ENCODE measurements at places on chromosomes 5 and 9. TPM values are rescaled to one million over a fixed set of nuclear protein-coding genes. Genes with fewer than 3 reads are reported as not detected.

SLC31A2 gene
- 23.0 TPM for total RNA-seq

TICAM2 gene
- total RNA-seq, result 9.1 TPM

RASEF gene
- 2.1 TPM for total RNA-seq

LECT2 gene
- total RNA-seq, result not detected

MCIDAS gene
- total RNA-seq, result 0.29 TPM

C9orf153 gene
- under 0.01 TPM for total RNA-seq

ARHGEF37 gene
- total RNA-seq, result 0.72 TPM

BHMT2 gene
- total RNA-seq, result 12.1 TPM

LCP2 gene
- not detected for total RNA-seq

PRLR gene
- under 0.01 TPM for total RNA-seq

PCYOX1L gene
- total RNA-seq, result 4.3 TPM

PCDH1 gene
- total RNA-seq, result 0.29 TPM

INSL6 gene
- total RNA-seq, result not detected

CHSY3 gene
- 12.4 TPM for total RNA-seq

ADAMTS16 gene
- 1.4 TPM for total RNA-seq

ORM2 gene
- total RNA-seq, result not detected

AMBP gene
- total RNA-seq, result not detected

AQP3 gene
- total RNA-seq, result 0.88 TPM

SRD5A1 gene
- total RNA-seq, result 8.8 TPM

TRMT10B gene
- 3.3 TPM for total RNA-seq

ZBTB5 gene
- 10.9 TPM for total RNA-seq

DELE1 gene
- total RNA-seq, result 50.1 TPM

ABLIM3 gene
- 7.4 TPM for total RNA-seq

DMGDH gene
- total RNA-seq, result 7.2 TPM

BASP1 gene
- 242 TPM for total RNA-seq

PFN3 gene
- not detected for total RNA-seq

CNTLN gene
- total RNA-seq, result 17.7 TPM

PROB1 gene
- total RNA-seq, result 1.2 TPM

PCDHB4 gene
- total RNA-seq, result 1.2 TPM

RASGEF1C gene
- not detected for total RNA-seq

GKAP1 gene
- total RNA-seq, result 1.5 TPM

PCDHGB6 gene
- total RNA-seq, result 8.0 TPM

IRX1 gene
- 3.2 TPM for total RNA-seq

OTP gene
- under 0.01 TPM for total RNA-seq

SLC6A19 gene
- total RNA-seq, result not detected

SEC61B gene
- 84.0 TPM for total RNA-seq

CCDC180 gene
- total RNA-seq, result 6.2 TPM

FOXD4L3 gene
- total RNA-seq, result under 0.01 TPM

TBC1D13 gene
- total RNA-seq, result 18.6 TPM

WDR38 gene
- not detected for total RNA-seq

ARSI gene
- 6.5 TPM for total RNA-seq

OLFM1 gene
- total RNA-seq, result under 0.01 TPM

LRRC70 gene
- 1.4 TPM for total RNA-seq

TYRP1 gene
- 0.36 TPM for total RNA-seq

VCAN gene
- 543 TPM for total RNA-seq

ADAMTSL2 gene
- under 0.01 TPM for total RNA-seq

ADCY2 gene
- total RNA-seq, result under 0.01 TPM

SLC23A1 gene
- not detected for total RNA-seq

TPM2 gene
- total RNA-seq, result 946 TPM

TMEM171 gene
- 8.0 TPM for total RNA-seq

PCDHGB2 gene
- total RNA-seq, result 5.6 TPM

GABBR2 gene
- 0.88 TPM for total RNA-seq

HTR1A gene
- not detected for total RNA-seq

RLN2 gene
- not detected for total RNA-seq

FYB1 gene
- under 0.01 TPM for total RNA-seq

PCDHA4 gene
- total RNA-seq, result 0.88 TPM

MYMK gene
- total RNA-seq, result not detected

INSYN2B gene
- 3.5 TPM for total RNA-seq

IFNB1 gene
- total RNA-seq, result not detected

Measured in osteoblast (primary cell).